ENCODE measurements at places on chromosomes 4 and X. TPM values are rescaled to one million over a fixed set of nuclear protein-coding genes. Genes with fewer than 3 reads are reported as not detected.

The HUWE1 gene
- 167 TPM for total RNA-seq

The NAP1L2 gene
- total RNA-seq, result under 0.01 TPM

The C4orf51 gene
- total RNA-seq, result not detected

The TMEM150C gene
- total RNA-seq, result 0.43 TPM

The PDGFC gene
- total RNA-seq, result 145 TPM

The SLC9B2 gene
- total RNA-seq, result 15.1 TPM

The XK gene
- total RNA-seq, result 0.86 TPM

The TEX11 gene
- not detected for total RNA-seq

The PDZD4 gene
- total RNA-seq, result 0.32 TPM

The STK26 gene
- 4.8 TPM for total RNA-seq

The SPINK2 gene
- total RNA-seq, result not detected

The HSFX2 gene
- not detected for total RNA-seq

The PDLIM3 gene
- total RNA-seq, result 96.6 TPM

The PASD1 gene
- total RNA-seq, result not detected

The IRS4 gene
- total RNA-seq, result not detected

The CFI gene
- 18.4 TPM for total RNA-seq

The PAGE2 gene
- total RNA-seq, result not detected

The RIPPLY1 gene
- total RNA-seq, result not detected

The BEND2 gene
- total RNA-seq, result not detected

The VCX3B gene
- total RNA-seq, result not detected

The S100G gene
- total RNA-seq, result not detected

The SMAD1 gene
- total RNA-seq, result 33.8 TPM

The CDKL5 gene
- total RNA-seq, result 4.5 TPM

The IRAK1 gene
- total RNA-seq, result 62.6 TPM

The ATRX gene
- total RNA-seq, result 77.0 TPM

The CLOCK gene
- 42.8 TPM for total RNA-seq

The JCHAIN gene
- 2.6 TPM for total RNA-seq

The PRR32 gene
- not detected for total RNA-seq
